ENCODE measurements at places on chromosomes 2 and 18.

- DNase-seq = no peak
These were observed 2114.6 kb upstream of the PIK3C3 start for GRCh38 chr18:39840406-39840805.

- DNase-seq = no peak
These were observed 36.2 kb upstream of the YES1 start for GRCh38 chr18:848062-848861.

- no peak for DNase-seq
These were observed 235.2 kb downstream of the DYSF start for GRCh38 chr2:71688530-71688929.

DNA sequence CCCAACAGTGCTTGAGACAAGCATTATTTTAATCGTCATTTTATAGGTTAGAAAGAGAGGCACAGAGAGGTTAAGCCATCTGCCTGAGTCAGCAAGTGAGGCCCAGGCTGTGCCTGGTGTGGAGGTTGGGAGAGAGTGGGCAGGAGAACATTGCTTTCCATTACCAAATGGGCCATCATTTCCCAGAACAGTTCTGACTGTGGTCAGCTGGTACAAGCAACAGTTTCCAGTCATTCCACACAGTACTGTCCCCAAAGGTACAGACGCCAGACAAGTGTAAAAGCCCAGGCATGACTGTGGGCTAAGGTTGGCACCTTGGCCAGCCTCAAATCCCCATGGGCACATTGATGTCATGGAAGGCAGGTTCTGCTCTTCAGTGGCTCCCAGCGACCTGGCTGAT is 98.2 kb upstream of the LCLAT1 start:
- DNase-seq = no peak

DNA sequence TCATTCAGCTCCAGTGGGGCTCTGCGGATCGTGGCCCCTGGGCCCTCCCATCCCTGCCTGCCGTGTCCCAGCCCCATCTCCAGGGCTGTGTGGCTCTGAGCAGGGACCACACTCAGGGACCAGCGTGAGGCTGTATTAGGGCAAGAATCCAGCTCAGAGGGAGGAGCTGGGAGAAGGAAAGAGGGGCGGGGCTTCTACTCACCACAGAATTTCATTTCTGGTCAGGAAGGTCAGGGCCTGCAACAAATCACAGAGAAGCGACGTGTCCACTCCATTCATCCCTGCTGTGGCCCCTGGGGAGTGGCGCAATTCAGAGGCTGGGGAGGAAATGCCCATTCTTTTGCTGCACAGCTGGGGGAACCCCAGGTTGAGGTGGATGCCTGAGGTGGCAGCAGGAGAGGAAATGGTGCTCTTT is 828 bp downstream of the CIB4 start:
- DNase-seq = no peak

DNA sequence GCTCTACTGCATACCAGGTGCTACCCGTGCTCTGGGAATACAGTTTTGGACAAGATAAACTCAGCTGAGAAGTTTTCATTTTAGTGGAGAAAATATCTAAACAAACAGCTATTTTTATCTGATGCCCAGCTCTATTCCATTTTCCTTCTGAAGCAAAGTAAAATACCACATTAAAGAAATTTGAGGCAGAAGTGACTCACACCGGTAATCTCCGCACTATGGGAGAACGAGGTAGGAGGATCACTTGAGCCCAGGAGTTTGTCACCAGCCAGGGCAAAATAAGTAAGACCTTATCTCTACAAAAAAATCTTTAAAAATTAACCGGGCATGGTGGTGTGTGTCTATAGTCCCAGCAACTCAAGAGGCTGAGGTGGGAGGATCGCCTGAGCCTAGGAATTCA is 416.2 kb upstream of the LYPD1 start:
- DNase-seq = no peak

- DNase-seq = no peak
These were observed 349.8 kb downstream of the RBM43 start for GRCh38 chr2:150911766-150912280.

DNA sequence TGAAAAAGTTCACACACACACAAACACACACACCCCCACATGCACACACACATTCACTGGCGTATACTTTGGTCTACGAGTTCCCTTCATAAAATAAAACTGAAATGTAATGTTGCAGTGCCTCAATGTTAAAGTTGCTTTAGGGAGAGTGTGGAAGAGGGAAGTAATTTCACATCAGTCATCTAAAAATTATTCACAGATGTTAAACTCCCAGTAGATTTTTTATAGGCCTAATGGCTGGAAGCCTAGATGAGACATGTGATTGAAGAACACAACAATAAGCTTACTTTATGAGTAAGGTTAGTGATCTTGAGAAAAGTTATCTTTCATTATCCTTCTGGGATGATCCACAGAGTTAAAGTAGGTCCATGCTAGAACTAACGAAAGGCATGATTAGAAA is 506.7 kb upstream of the CNTNAP5 start:
- no peak for DNase-seq

GRCh38 chr2:165245081-165245793 is 6.0 kb downstream of the SCN2A start:
- no peak for DNase-seq

DNA sequence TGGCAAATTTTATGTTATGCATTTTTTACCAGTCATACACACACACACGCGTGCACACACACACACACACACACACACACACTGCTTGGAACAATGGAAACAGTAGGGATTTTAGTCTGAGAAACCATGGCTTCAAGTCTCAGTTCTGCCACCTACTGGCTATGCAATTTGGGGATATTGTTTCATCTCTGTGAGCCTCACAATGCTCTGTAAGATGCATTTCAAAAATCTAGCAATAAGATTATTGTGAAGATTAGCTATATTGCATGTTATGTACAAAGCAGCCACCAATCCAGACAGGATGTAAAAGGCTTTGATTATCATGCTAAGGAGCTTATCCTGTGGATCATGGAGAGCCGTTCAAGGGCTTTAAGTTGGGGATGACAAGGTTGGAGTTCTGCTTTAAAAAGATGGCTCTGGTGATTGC is 401.4 kb downstream of the NBAS start:
- DNase-seq = no peak

DNA sequence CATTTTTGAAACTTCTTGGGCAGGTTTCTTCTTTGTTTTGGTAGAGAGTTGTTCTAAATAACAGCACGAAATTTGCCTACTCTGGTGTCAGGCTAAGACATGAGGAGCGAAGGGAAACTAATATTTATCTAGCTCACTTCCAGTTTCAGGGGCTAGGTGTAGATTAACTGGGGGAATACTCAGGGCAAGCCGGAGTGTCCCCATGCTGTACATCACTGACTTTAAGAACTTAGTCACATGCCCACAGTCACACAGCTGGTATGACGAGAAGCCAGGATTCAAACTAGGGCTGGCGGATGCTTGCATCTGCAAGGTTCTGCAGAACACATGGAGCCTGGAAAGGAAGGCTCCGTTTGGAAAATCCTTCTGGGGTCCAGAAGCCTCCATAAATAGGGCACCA is 133.3 kb downstream of the ALPK2 start:
- no peak for DNase-seq

GRCh38 chr18:1078301-1078700 is 173.6 kb downstream of the ADCYAP1 start:
- no peak for DNase-seq
